ENCODE measurements at places on chromosomes 11 and 22.

GRCh38 chr11:111446404-111447111 lies 65.6 kb downstream of the BTG4 start:
- peak; percentile 37 for DNase-seq

DNA sequence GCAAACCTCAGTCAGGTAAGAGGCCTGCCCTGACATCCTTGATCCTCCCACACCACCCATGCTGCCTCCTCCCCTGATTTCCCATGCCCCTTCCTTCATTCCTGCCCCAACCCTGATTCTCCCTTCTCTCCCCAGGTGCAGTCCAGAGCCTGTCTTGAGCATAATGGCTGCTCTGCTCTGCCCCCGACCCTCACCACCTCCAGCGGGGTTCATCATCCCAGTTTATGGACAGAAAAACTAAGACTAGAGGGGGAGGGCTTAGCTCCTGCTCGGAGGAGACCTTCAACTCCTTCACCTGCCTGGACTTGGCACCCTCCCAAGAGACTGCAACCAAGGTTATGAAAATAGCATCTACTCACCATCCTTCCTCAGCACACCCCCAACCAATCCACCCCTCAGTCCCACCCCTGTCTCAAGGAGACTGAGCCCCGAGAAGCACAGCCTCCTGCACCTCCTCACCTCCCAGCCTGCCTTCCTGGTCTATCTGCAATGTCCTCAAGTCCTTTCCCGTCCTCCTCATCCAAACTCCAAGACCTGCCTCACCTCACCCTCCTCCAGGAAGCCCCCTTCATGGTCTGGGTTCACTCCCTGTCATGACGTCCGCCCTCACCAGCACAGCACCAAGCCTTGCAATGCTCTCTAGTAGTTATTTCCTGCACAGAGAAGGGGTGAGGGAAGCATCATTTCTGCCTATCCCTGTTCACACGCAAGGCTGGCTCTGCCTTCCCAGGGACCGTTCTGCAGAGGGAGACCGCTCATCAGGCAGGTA lies 103.1 kb downstream of the PDE2A start:
- no peak for DNase-seq

GRCh38 chr11:114392735-114393667 lies 7.3 kb downstream of the C11orf71 start:
- no peak for DNase-seq

- DNase-seq: no peak
Measured at GRCh38 chr11:96196181-96196662, 146.8 kb downstream of the MAML2 start.

- DNase-seq: no peak
Measured at GRCh38 chr11:3623767-3624458, 17.9 kb downstream of the ART5 start.

GRCh38 chr11:22976146-22976545 lies 115.9 kb upstream of the CCDC179 start:
- DNase-seq: no peak

GRCh38 chr22:27212617-27213177 lies 555.3 kb downstream of the MIAT start:
- peak; percentile 17 for DNase-seq

GRCh38 chr11:67571443-67571842 lies 12.2 kb upstream of the GSTP1 start:
- no peak for DNase-seq

- DNase-seq: no peak
Measured at GRCh38 chr11:115263799-115264656, 240.2 kb downstream of the CADM1 start.

- DNase-seq: no peak
Measured at GRCh38 chr11:45648931-45649330, 16.5 kb downstream of the CHST1 start.

DNA sequence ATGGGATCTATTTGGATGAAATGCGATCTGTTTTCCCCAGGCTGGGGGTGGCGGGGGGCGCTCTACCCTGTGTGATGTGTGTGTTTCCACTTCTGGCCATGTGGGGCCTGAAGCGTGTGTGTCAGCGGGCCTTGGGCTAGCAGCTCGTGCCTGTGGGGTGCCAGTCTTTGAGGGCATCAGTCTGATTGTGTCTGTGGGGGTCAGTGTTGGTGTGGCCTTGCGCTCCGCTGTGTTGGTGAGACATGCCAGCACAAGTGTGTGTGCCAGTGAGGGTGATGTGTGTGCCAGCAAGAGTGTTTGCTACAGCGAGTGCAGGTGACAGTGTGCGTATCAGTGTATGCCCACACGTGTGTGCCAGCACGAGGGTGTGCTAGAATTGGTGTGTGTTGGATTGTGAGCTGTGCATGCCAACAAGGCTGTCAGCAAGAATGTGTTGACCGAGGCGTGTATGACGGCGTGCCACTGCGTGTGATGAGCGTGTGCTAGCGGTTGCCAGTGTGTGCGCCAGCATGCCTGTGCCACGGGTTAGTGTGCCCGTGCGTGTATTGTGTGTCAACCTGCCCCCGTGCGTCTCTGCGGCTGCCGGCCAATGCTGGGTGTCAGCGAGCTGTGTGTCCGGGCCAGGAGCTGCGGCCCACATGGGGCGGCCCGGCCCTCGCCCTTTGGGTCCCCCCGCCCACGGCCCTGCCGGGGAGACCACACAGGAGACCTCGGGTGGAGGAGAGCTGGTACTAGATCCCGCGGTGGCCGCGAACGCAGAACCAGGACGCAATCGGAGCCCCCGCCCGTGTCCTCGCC lies 519 bp downstream of the ARRB1 start:
- no peak for DNase-seq

- DNase-seq: no peak
Measured at GRCh38 chr11:130192845-130193267, 33.3 kb downstream of the ST14 start.

GRCh38 chr11:78737891-78738290 lies 163.2 kb upstream of the NARS2 start:
- DNase-seq: no peak

- DNase-seq: no peak
Measured at GRCh38 chr11:27445625-27446024, 27.0 kb downstream of the LGR4 start.

GRCh38 chr22:35215993-35216392 lies 41.3 kb upstream of the HMGXB4 start:
- no peak for DNase-seq

DNA sequence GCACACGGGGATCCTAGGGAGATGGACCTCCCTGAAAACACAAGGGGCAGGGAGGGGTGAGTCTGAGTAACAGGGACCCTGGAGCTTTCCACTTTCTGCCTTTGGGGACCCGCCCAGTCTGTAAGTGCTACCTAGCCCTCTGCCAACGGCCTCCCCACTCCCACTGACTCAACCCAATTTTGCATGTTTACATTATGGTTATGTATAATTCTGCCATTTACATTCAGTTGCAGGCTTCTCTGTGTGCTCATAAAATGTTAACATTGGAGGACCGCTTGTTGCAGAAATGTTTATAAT lies 105.8 kb downstream of the DSCAML1 start:
- DNase-seq: no peak
